C1 segment of cervical spinal cord (tissue), 14 donors: ENCODE measurements at places on chromosomes 11 and 22.

GRCh38 chr11:99781074-99781473 is 760.3 kb downstream of the CNTN5 start:
- DNase-seq: no peak

GRCh38 chr22:43820651-43821305 is 8.7 kb upstream of the EFCAB6 start:
- no peak for DNase-seq

DNA sequence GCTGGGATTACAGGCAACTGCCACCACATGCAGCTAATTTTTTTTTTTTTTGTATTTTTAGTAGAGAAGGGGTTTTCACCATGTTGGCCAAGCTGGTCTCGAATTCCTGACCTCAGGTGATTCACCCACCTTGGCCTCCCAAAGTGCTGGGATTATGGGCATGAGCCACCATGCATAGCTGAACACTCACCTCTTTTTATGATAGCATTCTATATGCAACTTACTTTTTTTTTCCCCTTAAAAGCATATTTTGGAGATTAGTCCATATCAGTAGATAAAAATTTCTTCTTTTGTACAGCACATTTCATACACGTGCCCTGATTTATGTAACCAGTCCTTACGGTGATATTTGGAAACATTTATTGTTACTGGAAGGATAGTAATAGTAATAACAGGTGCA is 14.6 kb downstream of the GTPBP1 start:
- no peak for DNase-seq

- no peak for DNase-seq
Measured at GRCh38 chr22:45526768-45527360, 24.2 kb downstream of the FBLN1 start.

- DNase-seq: no peak
Measured at GRCh38 chr11:125070699-125071254, 7.7 kb downstream of the SLC37A2 start.

GRCh38 chr11:107864591-107864990 is 6.0 kb upstream of the SLC35F2 start:
- DNase-seq: no peak

DNA sequence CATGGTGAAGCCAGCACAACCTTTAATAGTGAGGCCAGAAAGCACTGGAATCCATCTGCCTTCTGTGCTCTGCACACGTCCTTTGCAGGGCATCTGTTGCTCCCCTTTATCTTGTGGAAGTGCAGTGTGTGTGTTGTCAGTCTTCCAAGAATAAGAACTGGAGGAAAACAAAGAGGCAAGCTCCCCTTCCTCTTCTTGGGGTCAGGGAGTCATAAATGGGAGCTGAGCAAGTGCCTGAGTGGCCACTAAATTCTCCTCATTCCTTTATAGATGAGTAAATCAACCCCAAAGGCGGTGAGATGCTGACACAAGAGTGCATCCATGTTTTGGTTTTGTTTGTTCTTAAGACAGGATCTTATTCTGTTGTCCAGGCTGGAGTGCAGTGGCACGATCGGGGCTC is 38.3 kb downstream of the WT1 start:
- DNase-seq: no peak

GRCh38 chr11:131365329-131365930 is 5.0 kb upstream of the NTM start:
- DNase-seq: no peak

DNA sequence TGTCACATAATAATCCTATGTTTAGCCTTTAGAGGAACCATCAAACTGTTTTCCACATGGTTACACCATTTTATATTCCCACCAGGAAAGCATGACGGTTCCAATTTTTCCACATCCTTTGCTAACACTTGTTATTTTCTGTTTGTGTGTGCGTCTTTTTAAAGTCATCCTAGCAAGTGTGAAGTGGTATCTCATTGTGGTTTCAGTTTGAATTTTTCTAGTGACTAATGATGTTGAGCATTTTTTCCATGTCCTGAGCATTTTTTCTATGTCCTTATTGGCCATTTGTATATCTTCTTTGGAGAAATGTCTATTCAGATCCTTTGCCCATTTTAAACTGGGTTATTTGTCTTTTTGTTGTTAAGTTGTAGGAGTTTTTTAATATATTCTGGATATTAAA is 53.7 kb upstream of the DEPDC7 start:
- DNase-seq: no peak
